Vagina (tissue), 2 donors: ENCODE measurements at places on chromosomes 4 and X.
A peak's percentile ranks its signal among the peaks of the same experiment; 100 is the strongest.

GRCh38 chr4:78545275-78546246, 6.0 kb upstream of the ANXA3 start:
- no peak for DNase-seq

DNA sequence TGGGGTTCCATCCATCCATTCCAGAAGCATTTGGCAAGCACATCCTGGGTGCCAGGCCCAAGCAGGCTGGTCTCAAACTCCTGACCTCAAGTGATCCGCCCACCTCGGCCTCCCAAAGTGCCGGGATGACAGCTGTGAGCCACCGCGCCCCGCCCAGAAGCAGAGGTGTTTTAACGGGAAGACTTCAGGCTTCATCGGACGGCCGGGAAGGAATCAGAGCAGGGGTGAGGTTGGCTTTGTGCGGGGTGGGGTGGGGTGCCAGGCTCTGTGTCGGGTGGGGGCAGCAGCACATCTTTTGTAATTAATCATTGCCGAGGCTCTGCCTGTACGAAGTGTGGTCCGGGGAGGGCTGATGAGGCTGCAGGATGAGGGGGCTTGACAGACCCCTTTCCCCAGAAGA, 5.1 kb upstream of the SLC25A6 start:
- no peak for DNase-seq

DNA sequence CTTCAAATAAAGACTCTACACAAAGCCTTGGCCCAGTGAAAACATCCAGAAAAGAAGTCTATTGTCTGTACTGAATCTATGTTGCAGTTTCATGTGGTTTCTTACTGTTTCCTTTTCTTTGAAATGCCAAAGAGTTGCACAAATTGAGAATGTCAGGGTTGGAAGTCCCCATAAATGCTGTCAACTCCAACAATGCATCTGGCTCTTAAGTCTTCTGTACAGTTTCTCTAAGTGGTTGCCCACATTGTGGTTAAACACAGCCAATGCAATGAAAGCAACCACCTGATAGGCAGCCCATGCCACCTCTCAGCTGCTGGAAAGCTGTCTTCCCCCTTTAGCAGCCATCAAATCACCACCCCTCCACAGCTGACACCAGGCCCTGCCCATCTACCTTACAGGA, 67.2 kb upstream of the C1GALT1C1 start:
- DNase-seq = no peak

DNA sequence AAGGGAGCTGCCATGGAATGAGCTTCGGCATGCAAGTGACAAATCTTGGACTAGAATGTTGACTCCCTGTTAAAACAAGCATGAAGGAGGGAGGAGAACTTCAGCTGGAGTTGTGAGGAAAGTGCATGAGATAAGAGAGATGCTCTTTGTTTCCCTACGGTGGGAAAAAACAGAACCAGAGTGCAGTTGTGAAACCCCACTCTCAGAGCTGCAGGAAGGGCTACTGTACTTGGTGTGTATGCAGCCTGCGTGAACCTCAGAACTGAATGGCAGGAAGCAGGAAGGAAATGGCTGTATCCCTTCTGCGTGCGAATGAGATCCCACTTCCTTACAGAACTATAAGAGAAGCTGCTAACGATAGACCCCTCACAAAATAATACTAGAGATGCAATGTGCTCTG, 57.2 kb downstream of the EGF start:
- no peak for DNase-seq

GRCh38 chrX:63764946-63765345, 20.1 kb downstream of the ARHGEF9 start:
- DNase-seq = no peak

GRCh38 chr4:41346306-41347061, 89.8 kb downstream of the UCHL1 start:
- DNase-seq = no peak

DNA sequence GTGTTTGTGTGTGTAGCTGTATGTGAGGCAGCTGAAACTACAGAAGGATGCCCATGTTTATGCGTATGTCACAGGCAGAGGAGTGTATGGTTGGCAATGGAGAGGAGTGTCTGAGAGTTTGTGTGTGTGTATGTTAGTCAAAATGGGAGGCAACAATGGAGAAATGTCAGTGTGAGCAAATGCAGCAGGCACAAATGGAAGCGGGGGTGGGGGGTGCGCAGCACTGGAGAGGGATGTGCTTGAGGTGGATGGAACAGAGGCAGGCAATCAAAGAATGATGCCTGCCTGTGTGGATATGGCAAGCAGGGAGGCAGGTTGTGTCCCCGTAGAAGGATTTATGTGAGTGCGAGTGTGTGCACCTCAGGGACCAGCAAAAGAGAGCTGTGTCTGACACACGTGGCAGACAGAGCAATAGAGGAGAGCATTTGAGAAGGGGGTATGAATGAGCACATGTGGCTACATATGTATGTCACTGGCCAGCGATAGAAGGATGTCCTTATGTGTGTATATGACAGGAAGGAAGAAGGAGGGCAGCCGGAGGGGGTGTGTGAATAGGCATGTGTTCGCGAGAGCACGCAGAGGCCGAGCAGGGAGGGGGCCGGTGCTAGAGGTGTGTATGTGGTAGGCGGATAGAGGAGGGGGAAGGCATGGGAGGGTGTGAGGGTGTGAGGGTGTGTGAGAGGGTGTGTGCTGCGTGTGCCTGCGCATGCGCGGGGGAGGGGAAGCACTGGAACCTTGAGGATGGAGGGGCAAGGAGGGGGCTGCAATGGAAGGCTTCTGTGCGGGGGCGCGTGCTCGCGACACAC, 1.1 kb downstream of the PJA1 start:
- DNase-seq = peak; percentile 82

- no peak for DNase-seq
Observed at GRCh38 chrX:3728454-3728853, 15.0 kb upstream of the PRKX start.

DNA sequence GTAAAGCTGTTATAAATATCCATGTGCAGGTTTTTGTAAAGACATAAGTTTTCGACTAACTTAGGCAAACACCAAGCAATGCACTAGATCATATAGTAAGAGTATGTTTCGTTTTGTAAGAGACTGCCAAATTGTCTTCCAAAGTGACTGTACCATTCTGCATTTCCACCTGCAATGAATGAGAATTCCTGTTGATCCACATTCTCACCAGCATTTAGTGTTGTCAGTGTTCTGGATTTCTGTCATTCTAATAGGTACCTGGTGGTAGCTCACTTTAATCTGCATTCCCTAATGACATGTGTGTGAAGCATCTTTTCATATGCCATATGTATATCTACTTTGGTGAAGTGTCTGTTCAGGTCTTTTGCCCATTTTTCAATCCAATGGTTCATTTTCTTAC, 57.8 kb downstream of the SH3RF1 start:
- no peak for DNase-seq

- no peak for DNase-seq
Observed at GRCh38 chr4:41129128-41129754, 85.1 kb downstream of the APBB2 start.

DNA sequence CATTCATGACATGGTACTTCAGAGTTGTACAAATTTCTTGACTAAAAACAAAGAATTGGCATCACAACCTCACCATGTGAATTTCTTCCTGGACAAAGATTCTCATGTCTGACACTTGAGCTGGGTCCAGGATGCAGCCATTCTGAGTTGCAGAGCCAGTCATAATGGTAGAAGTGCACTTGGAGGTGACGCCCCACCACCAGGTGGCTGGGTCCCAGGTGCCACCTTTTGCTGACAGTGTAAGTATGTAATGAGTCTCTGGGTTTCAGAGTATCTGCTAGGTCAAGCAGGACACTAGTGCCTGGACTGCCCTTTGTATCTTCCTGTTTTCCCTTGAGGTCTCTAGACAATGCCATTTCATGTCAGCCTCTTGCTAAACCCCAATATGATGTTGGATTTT, 36.6 kb upstream of the WDR1 start:
- DNase-seq = no peak
